Osteoblast (primary cell): ENCODE measurements at places on chromosomes 1 and 21.

- no peak for DNase-seq
- H3K27ac ChIP-seq: no peak overlapping the region
- no peaks in the 10 kb centered on the region for H3K36me3 ChIP-seq
- H3K4me1 ChIP-seq: peaks cover 18% of the 10 kb centered on the region
These were observed 131.9 kb downstream of the AK5 start for GRCh38 chr1:77413541-77414335.

DNA sequence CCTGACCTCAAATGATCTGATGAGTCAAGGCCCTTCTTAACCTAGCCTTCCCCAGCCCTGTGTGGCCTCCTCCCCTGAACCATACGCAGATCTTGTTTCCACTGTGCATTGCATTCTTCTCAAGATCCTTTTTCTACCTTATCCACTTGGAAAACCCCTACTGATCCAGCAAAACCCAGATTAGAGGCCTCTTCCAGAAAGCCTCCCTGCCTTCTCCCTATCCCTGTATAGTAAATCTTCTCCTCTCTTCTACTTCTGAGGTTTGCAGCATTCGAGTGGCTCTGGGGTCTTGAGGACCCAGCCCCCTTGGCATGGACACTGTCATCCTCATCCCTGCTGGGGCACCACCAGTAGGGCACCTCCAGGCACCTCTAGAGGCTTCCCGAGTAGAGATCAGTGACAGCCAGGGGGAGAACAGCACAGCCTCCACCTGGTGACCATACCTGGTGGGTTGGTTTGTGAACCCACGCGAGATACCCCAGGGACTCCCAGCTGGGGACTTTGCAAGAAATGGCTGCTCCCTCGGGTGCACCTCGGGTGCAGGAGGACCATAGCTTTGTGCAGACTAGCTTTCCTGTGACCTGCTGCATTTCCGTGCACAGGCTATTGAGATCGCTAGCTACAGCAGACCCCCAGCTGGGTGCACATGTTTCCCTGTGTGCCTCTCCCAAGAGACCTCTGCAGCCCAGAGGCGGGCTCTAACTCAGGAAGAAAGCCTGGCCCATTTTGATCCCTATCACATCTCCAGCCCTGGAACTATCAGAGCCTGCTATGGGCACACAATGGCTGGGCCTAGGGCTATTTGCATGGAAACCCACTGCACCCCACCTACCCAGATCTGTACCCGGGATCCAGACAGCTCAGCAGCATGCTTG is 34.2 kb downstream of the MATN1 start:
- H3K27ac ChIP-seq: no peak overlapping the region
- no peaks in the 10 kb centered on the region for H3K36me3 ChIP-seq
- no peak overlapping the region for H3K4me3 ChIP-seq
- H3K27me3 ChIP-seq: peaks cover 36% of the 10 kb centered on the region

DNA sequence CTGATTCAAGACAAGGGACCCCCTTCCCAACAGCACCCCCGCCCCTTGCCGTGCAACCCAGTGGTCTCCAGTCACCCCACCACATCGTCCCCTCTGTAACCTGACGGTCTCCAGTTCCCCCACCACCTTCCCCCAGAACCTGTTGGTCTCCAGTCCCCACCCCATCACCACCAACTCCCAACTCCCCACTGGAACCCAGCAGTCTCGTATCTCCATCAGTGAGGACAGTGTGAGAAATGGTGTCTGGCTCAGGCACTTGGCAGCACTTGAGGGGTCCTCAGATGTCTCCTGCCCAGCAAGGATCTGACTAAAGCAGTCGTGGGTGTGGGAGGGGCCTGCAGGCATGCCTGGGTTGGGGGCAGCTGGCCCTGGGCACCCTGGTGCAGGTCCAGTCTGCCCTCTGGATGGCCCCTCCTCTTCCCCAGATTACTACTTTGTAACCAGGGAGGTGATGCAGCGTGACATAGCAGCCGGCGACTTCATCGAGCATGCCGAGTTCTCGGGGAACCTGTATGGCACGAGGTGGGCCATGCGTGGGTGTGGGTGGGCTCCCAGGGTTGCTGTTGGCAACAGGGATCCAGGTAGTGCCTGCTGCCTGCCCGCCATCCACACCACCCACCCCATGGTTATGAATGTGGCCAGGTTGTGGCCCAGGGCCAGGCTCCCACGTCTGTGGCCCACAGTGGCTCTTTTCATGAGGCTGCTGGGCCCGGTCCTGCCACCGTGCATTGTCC is 3.1 kb upstream of the GJC2 start:
- peaks cover 34% of the 10 kb centered on the region for H3K4me1 ChIP-seq
- no peak overlapping the region for H3K4me3 ChIP-seq
- DNase-seq: peak; percentile 68
- no peak overlapping the region for H3K27ac ChIP-seq

- peak within 1 kb of the TSS; percentile 81 for H3K27ac ChIP-seq
- DNase-seq: peak; percentile 93
- H3K36me3 ChIP-seq: peaks cover 75% of the 10 kb centered on the region
- peaks cover 37% of the 10 kb centered on the region for H3K4me1 ChIP-seq
These were observed at the start of gene RIT1 for GRCh38 chr1:155911156-155912055. TSS of gene RIT1 (minus strand) at chr1:155911349. CDS start at chr1:155910761, 588 bp downstream.

DNA sequence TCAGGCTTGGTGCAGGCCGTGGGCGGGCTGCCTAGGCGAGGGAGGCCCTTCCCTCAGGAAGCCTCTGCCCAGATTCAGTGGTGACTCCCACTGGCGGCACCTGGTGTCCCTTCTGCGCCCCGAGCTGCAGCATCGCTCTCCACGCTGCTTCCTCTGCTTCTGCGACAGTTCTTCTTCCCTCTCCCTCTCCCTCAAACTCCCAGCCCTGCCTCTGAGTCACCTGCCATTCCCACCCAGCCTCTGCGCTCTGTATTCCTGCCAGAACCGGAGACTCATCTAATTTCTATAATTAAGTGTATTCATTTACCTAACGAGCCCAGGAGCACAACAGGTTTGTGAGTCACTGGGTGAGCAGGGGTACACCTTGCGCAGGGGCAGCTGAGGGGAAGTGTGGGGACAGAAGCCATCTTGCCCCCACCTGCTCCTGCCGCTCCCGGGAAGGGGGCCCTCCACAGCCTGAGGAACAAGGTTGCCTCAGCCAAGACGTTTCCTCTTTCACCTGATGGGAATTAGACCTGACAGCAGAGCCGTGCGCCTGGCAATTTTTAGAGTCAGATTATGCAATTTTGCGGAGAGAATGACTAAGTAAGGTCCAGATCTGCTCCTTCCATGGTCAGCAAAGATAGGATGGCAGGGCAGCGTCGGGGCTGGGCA is 19.4 kb downstream of the KCNC4 start:
- no peaks in the 10 kb centered on the region for H3K36me3 ChIP-seq
- H3K27me3 ChIP-seq: no peaks in the 10 kb centered on the region
- H3K4me3 ChIP-seq: no peak overlapping the region
- DNase-seq: peak; percentile 78
- H3K27ac ChIP-seq: no peak overlapping the region

- H3K27me3 ChIP-seq: no peaks in the 10 kb centered on the region
- H3K4me1 ChIP-seq: peaks cover 23% of the 10 kb centered on the region
- H3K4me3 ChIP-seq: no peak overlapping the region
- H3K36me3 ChIP-seq: no peaks in the 10 kb centered on the region
- H3K27ac ChIP-seq: no peak overlapping the region
These were observed 23.9 kb downstream of the CTNNBIP1 start for GRCh38 chr1:9886092-9886742.
